ENCODE measurements at places on chromosomes 16 and 17.
A peak's percentile ranks its signal among the peaks of the same experiment; 100 is the strongest.

- peak; percentile 74 for DNase-seq
Measured at GRCh38 chr17:17840751-17841591, 4.2 kb upstream of the SREBF1 start.

DNA sequence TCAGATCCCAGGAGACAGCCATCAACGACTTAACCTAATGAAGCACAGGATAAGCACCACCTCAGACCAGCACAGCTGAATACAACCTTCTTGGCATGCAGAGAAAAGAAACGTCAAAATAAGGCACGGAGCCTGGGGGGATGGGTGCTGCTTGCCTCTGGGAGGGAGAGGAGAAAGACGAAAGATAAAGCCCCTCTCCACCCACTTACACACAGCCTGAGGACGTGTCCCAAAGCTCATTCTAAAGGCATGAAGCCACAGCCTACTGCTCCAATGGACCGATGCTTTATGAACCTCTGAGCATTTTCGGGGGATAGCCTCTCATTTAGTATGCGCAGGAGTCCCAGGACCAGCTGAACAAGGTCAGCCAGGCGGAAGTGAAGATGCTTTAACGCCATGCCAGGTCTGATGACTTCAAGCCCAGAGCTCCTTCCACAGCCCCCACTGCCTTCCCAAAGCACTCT, 31.1 kb downstream of the ST3GAL2 start:
- DNase-seq = peak; percentile 69

DNA sequence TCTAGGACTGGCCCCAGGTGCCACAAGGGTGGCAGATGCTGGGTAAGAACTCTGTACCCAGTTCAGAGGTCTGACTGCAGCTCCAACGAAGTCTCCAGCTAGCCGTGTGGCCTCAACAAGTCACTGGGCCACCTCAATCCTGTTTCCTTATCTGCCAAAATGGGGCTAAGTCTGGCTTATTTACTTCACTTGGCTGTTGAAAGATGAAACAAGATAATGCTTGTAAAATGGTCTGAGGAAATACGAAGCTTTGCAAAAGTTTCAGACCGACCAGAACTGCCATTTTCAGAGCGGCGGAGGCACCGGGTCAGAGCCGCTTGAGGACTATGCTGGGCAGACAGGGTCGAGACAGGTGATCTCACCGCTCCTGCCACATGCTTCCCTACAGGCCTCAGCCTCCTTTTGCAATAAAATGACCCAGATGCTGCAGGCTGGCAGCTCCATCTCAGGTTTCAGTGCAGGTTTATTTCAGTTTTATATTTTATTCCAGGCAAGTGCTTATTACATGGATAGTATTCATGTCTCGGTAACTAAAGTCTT, 17.2 kb downstream of the MNT start:
- DNase-seq = no peak

DNA sequence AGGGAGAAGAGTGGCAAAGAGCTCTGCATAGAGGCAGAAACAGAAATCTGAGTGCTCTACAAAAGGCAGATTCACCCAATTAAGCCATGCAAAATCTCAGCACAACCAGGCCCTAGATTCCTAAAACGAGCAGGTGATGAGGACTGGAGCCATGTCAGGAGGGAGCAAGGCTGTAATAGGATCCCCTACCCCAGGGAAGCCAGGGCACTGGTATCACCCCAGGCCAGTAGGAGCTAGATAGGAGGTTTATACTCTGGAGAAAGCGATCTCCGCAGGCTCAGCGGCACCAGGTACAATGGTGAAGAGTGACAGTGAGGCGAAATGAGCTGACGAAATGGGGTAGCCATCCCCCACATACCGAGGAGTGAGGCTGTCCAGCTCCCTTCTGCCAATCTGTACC, 171.5 kb downstream of the PARN start:
- DNase-seq = no peak

GRCh38 chr16:57685633-57686032, 9.0 kb upstream of the DRC7 start:
- no peak for DNase-seq

- DNase-seq = no peak
Measured at GRCh38 chr17:62178579-62178978, 113.5 kb upstream of the MED13 start.

DNA sequence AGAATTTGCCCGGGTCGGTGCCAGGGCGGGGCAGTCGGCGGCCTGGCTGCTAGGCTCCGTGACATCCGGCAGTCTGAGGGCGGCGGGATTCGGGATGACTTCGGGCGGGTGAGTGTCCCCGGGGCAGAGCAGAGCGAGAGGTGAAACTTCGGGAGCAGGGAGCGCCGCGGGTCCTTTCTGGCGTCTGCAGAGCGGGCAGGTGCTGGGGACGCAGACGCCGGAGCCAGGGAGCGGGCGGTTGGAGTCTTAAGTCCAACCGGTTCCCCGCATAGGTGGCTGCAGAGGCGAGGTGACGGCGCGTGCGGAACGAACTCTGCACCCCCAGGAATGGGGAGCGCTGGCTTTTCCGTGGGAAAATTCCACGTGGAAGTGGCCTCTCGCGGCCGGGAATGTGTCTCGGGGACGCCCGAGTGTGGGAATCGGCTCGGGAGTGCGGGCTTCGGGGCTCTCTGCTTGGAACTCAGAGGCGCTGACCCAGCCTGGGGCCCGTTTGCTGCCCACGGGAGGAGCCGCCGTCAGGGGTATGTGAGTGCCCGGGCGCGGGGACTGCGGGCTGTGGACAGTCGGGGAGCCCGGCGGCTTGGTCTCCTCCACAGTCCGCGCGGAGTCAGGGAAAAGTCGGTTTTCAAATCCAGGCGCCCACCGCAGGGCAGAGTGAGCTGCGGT, at the start of gene B4GALNT2:
Gene B4GALNT2 (plus strand): TSS at position 71 of the 666 bp plus-strand sequence. CDS start 24 bp downstream, at position 95.
- DNase-seq = no peak

DNA sequence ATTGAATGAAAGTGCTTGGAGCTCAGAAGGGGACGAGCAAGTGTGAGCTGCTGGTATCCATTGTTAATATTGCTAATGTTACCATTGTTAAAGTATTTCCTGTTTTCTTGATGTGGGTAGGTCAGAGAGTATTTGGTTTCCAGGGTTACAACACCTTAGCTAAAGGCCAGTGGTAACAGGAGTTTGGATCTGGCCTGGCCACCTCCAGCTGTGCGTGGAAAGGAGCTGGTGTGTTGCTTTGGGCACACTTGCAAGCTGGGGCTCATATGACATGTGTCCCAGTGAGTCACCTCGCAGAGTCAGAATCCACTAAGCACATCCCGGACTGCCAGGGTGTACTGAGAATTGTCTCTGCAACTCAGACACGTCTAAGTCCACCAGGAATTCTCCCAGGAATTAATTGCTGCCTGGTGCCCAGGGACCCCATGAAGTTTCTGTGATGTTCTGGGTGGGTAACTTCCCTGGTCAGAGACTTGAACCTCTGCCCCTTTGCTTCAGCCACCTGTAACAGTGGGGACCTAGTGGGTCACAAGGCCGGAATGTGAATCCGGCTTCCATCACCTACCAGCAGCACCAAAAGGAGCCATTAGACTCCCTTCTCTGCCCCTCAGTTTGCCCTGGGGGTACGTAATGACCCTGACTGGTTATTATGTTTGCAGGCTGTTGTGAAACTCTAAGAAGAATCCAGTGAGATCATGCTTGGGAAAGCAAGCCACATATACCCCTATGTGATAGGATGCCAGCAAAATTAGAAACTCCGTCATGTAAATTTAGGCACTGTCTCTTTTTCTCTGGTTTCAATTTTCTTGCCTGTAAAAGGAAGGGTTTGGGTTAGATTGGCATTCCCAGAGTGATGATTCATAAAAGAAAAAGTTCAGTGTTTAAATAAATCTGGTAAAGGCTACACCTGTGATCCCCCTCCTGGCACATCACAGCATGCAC, 12.8 kb downstream of the SLC6A2 start:
- DNase-seq = no peak

GRCh38 chr17:71464751-71465150, 656.1 kb upstream of the SOX9 start:
- no peak for DNase-seq

GRCh38 chr17:66459811-66460270, 157.4 kb downstream of the PRKCA start:
- no peak for DNase-seq

- DNase-seq = no peak
Measured at GRCh38 chr17:43661699-43662412, at the start of gene MEOX1. Gene MEOX1, minus strand, starts transcription at chr17:43661922. Its CDS starts 388 bp downstream, at chr17:43661534.

GRCh38 chr17:358491-359151, 6.0 kb upstream of the RPH3AL start:
- DNase-seq = no peak

DNA sequence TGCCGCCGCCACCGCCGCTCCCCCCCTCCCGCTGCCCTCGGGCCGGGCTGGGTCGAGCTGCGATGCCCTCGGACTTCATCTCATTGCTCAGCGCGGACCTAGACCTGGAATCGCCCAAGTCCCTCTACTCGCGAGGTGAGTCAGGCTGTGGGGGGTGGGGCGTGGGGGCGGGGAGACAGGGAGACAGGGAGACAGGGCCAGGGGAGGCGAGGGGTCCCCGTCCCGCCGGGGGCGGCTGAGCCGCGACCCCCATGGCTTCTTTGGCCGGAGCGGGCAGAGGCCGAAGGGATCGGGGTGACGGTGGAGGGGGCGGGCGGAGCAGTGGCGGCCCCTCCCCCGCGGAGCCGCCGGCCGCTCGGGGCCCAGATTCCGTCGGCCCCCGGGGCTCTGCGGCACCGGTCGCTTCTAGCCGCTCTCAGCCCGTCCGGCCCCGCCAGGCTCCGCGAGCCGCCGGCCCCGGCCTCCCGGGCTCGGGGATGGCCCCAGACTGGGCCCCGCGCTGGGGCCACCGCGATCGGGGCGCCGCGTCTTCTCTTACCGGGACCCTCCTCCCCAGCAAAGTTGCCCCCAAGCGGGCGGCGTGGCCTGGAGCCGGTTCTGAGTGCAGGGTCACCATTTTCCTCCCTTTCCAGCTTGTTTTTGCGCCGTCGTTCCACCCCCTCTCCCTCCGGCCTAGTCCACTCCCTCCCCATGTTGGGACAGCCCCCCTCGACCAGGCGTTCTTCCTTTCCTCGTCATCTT, 644 bp downstream of the NFAT5 start:
- peak; percentile 70 for DNase-seq

- DNase-seq = no peak
Measured at GRCh38 chr17:34730816-34731215, 151.4 kb downstream of the TMEM132E start.

GRCh38 chr17:41785091-41785858, 1.2 kb downstream of the JUP start:
- DNase-seq = no peak

GRCh38 chr16:1257561-1258224, 1.8 kb downstream of the TPSD1 start:
- DNase-seq = no peak

GRCh38 chr16:68605746-68606145, 39.4 kb upstream of the CDH3 start:
- no peak for DNase-seq

All from erythroblast (primary cell).